T-cell (primary cell): ENCODE measurements at places on chromosomes 5 and 9. TPM values are rescaled to one million over a fixed set of nuclear protein-coding genes. Genes with fewer than 3 reads are reported as not detected.

Gene BASP1
- 3.6 TPM for total RNA-seq

Gene PAX5
- total RNA-seq, result 1.7 TPM

Gene C7
- not detected for total RNA-seq

Gene CDC20B
- not detected for total RNA-seq
